ENCODE measurements at places on chromosomes 12 and 14.

DNA sequence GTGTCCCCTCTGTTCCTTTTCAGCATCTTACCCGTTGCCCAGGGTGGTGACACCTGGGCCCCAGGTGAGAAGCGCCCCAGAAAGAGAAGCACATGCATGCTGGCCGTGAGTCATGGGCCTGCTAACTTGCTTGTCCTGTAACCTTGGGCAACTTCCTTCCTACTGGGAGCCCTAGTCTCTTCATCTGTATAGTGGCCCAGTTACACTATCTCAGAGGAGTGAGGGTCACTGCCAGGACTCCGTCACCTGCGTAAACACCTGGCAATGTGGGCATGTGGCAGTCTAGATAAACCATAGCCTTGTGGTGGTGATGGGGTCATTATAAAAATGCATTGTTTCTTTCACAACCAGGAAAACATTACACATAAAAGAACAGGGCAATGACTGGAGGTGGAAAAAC, 125.2 kb downstream of the SLC25A47 start:
- DNase-seq = no peak

DNA sequence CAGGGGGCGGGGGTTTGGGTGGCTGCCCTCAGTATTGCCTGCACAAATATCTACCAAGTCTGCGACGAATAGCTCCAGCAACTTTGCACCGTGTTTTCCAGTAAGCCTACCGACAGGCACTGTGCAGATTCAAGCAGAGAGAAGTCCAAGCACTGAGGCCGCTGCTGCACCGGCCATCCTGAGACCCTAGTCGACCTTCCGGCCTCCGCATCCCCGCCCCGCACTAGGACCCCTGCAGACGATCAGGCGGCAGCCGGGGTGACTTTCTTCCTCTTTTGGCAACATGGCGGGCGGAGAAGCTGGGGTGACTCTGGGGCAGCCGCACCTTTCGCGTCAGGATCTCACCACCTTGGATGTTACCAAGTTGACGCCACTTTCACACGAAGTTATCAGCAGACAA, at the start of gene EIF2S3B:
Gene EIF2S3B (plus strand): TSS at position 271 of the 400 bp plus-strand sequence. CDS start 13 bp downstream, at position 284.
- DNase-seq = no peak

- no peak for DNase-seq
Observed at GRCh38 chr12:60070552-60070951, 474.7 kb downstream of the SLC16A7 start.

GRCh38 chr14:93648440-93649168, 139.7 kb downstream of the PRIMA1 start:
- peak; percentile 85 for DNase-seq

DNA sequence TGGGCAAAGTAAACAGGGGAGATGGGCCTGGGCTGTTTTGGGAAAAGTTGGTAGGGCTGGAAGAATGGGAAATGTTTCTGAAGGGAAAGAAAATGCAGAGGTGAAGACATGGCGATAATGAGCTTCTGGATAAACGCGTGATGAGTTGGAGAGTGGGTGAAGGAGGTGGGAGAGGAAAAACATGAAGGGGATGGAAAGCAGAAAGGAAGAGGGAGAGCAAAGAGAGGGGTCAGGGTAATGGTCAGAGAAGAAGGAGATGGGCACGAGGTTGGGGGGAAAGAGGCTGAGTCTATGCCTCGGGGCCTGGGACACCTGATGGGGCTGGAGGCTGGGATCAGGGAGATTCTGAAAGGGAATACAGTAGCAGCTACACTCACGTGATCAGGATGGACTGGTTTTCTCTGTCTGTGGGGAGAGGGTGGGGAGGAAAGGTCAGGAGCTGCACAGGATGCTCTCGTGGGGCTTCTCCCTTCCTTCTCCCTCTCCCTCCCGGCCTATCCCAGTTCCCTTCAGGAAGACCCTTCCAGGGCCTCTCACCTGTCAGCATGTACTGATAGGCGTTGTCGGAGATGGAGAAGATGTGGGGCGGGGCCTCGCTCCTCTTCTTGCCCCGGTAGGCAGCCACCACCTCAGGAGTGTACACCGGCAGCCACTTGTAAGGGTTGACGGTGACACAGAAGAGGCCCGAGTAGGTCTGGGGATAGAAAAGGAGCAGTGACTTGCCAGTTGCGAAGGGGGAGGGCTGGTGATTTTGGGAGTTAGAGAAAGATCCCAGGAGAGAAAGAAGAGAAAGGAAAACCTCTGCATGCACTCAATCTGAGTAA, 3.1 kb downstream of the MYH7 start:
- no peak for DNase-seq

DNA sequence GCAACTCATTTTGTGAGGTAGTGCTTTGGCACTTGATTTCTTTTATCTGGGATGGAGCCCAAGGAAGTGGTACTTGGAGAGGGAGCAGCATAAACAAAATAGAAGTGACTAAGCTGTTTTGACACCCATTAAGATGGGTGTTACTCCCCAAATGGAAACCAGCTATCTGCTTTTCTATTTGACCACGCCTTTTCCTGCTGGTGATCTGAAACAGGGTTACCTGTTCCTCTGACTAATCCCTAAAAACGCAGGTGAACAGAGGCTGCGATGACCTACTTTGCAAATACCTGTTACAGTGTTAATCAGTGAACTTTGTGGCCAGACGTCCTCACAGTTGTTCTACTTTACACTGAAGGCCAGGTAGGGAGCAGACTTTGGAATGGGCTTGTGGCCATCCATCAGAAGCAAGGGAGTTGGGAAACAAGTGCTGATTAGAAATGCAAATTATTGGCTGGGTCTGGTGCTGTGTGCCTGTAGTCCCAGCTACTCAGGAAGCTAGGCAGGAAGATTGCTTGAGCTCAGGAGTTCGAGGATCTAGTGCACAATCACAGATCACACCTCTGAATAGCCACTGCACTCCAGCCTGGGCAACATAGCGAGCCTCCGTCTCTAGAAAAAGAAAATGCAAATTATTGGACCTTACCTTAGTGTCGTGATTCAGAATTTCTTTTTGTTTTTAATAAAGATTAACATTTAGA, 58.3 kb upstream of the HECTD1 start:
- DNase-seq = no peak

DNA sequence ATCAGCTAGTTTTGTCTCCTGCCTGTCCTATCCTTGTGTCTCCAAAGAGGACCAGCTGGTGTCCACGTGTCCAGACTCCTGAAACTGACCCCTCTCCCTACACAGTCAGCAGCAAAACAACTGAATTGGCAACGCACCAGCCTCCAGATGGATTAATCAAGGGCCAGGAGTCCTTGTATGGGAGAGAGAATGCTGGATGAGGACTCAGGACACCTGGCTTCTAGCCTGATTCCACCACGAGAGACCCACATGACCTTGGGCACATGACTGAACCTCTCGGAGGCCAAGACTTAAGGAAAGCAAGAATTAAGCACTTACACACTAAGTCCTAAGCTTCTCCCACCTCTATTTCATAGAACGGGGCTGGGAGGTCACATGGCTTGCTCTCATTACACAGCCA, 60.4 kb upstream of the CMKLR1 start:
- DNase-seq = no peak

GRCh38 chr14:75972801-75973421, 8.9 kb downstream of the TGFB3 start:
- no peak for DNase-seq

DNA sequence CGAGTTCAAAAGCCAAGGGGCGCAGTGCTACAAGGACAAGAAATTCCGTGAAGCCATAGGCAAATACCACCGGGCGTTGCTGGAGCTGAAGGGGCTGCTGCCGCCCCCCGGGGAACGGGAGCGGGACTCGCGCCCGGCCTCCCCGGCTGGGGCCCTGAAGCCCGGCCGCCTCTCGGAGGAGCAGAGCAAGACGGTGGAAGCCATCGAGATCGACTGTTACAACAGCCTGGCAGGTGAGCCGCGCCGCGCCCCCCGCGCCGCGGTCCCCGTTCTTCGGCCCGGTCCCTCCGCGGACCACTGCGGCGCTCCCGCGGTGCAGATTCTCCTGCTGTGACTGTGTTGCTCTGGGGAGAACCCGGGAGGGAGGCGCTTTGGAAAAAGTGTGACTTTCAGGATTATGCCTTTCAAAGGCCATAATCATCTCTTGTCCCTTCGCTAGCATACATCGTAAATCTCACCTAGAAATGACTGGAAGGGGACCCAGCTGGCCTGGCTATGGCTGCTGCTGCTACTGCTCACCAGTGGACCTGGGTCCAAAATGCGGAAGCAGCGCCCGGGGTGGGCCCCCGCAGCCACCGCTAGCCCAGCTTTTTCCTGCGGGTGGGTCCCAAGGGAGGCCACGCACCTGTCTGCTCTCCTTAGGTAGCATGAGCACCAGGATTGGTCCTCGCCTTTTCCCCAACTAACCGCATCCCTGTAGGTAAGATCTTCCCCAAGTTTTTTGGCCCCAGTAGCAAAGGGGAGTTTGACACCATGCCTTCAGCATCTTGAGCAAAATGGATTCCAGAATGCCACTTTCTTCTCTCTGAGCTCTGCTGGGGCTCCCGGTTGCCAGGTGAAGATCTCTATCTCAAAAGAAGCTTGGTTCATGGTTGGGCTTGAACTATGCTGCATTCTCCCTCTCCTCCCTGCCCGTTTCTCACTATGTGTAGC, 853 bp downstream of the TTC9 start:
- DNase-seq = no peak

GRCh38 chr12:104446646-104447421, 9.9 kb upstream of the CHST11 start:
- no peak for DNase-seq

GRCh38 chr12:49366096-49366651, 1.1 kb upstream of the SPATS2 start:
- no peak for DNase-seq

DNA sequence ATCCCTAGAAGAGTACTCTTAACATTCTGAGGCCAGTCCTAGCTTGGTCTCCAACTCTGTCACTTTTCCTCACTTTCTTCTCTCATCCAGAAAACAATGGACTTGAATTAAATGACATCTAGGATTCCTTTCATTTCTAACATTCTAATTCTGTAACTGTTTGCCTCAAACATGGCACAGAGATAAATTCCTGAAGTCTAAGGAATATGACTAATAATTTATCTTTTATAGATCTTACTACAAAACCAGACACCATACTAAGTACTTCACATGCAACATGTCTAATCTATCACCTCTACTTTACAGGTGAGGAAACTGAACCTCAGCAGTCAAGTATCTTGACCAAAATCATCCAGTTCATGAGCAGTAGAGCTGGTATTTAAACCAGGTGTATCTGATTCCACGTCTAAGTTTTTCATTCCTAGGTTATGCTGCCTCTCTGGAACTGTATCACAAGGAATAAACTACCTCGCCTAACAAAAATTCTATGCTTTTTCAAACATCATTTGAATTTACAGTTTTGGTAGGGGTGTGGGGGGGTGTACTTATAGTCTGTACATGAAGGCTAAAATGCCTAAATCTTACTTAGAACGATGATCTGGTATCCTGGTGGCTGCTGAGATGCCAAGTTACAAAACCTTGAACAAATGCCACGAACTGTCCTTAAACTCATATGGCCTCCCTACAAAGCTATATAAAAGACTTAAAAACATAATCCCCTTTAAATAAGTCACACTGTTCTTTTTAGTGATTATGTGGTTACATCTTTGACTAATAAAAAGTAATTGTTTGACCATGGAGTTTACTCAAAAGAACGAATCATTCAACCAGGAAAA, 41.6 kb downstream of the ATXN2 start:
- no peak for DNase-seq

DNA sequence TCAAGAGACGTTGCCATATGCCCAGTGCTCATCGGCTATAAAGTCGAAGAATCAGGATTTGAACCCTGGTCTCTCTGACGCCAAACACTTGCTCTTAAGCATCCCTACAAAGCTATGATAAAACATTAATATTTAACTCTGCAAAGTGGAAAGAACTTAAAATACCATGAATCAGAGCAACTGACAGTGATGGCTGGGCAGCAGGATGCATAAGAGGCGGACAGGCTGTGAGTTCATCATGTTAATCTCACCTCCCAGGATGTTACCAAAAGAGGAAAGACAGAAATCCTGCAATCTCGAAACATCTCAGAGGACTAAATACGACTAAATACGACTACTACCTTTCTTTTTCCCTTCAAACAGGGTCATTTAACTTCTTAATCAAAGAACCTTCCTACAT, 5.8 kb downstream of the DICER1 start:
- no peak for DNase-seq

DNA sequence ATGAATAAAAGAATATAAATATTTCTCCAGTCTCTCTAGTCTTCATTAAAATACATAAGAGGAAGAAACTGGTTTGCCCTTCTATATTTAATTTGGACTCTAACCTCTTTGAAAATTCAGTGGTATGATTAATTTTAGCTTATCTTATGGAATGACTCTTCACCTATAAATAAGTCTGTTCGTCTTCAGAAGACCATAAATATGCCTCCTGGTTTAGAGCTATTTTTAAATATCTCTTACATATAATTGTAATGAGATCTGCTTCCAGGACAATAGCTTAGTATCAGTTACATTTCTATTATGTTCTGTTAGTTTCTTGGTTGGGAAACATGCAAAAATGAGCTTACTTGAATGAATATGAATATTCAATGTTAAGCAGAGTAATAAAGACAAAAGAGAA, 257.5 kb upstream of the HMGA2 start:
- no peak for DNase-seq

- no peak for DNase-seq
Observed at GRCh38 chr14:98293576-98293975, 978.4 kb downstream of the BCL11B start.

DNA sequence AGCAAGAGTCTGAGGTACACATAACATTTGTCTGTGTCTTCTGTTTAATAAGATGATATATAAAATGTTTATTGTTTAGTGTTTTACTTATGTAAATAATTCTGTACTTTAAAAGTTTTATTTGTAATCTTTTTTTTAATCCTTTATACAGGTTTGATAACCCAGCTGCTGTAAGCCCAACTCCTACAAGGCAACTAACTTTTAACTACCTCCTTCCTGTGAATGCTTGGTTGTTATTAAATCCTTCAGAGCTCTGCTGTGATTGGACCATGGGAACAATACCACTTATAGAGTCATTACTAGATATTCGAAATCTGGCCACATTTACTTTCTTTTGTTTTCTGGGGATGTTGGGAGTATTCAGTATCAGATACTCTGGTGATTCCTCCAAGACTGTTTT, 24.1 kb downstream of the TMTC3 start:
- no peak for DNase-seq

DNA sequence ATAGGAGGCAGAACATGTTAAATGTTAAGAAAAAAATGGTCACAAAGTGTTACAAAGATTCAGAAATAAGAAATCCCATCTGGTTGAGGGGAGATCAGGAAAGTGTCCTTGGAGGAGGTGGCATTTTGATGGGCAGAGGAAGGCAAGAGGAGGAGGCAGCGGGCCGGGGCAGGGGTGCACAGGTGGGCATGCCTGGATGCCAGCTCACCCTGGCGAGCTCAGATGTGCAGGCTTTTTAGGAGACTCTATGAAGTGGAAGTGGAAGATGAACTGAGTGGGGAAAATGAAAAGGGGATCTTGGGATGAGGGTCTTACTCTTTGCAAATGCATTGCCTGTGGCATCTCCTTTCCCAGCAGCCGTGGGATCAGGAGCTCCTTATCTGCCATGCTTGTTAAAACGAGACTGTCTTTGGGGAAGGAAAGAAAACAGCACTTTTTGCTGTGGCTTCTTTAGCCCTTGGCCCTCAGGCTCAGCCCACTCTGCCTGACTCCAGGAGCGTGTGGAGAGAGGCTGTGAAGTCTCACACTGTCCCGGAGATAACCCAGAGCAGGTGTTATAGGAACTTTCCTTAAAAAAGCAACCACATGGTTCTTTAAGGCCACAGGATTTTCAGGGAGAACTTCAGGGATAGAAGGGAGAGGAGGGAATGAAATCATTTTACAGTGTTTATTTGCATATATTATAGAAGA, 62.6 kb downstream of the ELK3 start:
- DNase-seq = no peak

GRCh38 chr14:51041883-51042282, 53.0 kb downstream of the TRIM9 start:
- DNase-seq = no peak

GRCh38 chr14:49512147-49512551, 74.0 kb downstream of the RPS29 start:
- no peak for DNase-seq

- DNase-seq = no peak
Observed at GRCh38 chr12:59886131-59886733, 290.4 kb downstream of the SLC16A7 start.

Data from Kasumi-1 (cell line).